ENCODE measurements at places on chromosomes 6 and 20. TPM values are rescaled to one million over a fixed set of nuclear protein-coding genes. Genes with fewer than 3 reads are reported as not detected.

Gene LST1
- 7.6 TPM for total RNA-seq

GRCh38 chr6:127972815-127973214, 72.0 kb upstream of the THEMIS start:
- DNase-seq = no peak

- no peak for DNase-seq
Measured at GRCh38 chr20:50693001-50693400, 1.7 kb upstream of the RIPOR3 start.

DNA sequence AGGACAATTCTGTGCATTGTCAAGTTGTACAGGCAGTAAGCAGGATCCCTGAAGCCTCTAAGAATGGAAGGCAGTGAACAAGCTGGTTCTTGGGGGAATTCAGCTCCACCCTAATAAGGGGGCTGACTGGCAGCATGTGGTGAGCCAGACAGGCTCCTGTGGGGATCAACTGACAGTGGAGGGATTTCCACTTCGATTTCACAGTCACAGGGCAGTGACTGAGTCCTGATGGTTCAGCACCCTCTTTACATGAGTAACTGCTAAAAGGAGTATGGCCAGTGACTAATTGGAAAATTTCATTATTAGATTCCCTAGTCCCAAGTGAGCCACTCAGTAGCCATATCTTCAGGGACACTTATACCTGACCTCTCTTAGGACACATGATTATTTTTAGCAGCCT, 78.4 kb downstream of the NDUFAF5 start:
- DNase-seq = no peak

DNA sequence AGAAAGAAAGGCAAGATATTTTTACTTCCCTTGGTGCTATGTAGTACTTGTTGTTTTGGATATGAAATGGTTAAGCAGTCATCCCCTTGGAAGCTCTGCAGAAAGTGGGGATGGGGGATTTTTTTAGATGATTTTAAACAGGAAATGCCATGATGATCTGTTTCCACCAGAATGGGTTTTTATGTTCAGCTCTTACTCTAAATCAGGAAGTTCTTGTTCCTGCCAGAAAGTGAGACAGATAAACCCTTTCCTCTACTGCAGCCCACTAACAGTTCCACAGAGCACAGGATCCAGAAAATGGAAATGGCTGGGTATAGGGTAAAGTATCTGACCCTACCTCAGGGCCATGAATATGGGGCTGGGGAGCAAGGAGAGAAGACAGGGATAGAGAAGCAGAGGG, 32.1 kb upstream of the PPP1R3G start:
- DNase-seq = peak; percentile 67

DNA sequence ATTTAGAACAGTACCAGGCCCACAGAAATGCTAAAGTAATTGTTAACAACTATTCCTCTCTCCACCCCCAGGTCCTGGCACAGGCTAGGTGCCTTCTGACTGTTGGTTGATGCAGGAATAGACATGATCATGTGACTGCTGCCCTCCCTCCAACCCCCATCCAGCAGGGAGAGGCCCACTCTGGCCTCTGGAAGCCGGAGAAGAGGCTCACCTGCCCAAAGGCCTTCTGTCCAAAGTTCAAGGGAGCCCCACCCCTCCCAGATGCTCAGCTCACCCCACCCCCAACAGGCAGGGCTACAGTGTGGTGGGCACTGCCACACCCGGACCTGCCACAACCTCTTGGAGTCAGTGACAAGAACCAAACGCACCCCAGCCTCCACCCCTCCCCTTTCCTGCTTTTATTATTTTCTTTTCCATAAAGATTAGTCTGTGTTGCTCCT, 26.9 kb upstream of the FOXP4 start:
- DNase-seq = no peak

GRCh38 chr6:82953871-82954270, 111.8 kb downstream of the UBE3D start:
- DNase-seq = no peak
